Mammary epithelial cell (primary cell): ENCODE measurements at places on chromosomes 3 and 15. TPM values are rescaled to one million over a fixed set of nuclear protein-coding genes. Genes with fewer than 3 reads are reported as not detected.

Gene FBXO40
- polyA plus RNA-seq: not detected

GRCh38 chr3:196585044-196585757, 16.7 kb downstream of the FBXO45 start:
- DNase-seq: no peak

DNA sequence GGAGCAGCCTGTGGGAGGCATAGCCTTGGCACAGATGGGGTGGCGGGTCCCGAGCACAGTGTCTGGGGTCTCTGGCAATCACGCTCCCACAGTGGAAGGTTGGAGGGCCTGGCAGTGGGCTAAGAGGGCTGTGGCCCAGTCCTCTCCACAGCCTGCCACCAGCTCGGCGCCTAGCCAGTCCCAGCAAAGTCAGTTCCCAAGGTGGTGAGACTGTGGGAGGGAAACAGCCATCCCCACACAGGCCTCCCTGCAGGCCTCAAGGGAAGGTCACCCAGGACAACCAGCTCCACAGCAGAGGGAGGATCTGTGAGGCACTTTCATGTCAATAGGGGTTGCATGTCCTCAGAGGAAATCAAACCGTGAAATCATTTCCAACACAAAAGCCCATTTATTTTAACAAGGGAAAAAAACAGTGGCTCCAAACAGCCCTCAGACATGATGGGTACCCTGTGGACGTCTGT, 27.6 kb upstream of the LIMD1 start:
- no peak for DNase-seq

Gene EHHADH
- 5.9 TPM for polyA plus RNA-seq

Gene CHRNA7
- polyA plus RNA-seq: 0.06 TPM

GRCh38 chr3:160796089-160796812, 40.2 kb downstream of the PPM1L start:
- DNase-seq: no peak

DNA sequence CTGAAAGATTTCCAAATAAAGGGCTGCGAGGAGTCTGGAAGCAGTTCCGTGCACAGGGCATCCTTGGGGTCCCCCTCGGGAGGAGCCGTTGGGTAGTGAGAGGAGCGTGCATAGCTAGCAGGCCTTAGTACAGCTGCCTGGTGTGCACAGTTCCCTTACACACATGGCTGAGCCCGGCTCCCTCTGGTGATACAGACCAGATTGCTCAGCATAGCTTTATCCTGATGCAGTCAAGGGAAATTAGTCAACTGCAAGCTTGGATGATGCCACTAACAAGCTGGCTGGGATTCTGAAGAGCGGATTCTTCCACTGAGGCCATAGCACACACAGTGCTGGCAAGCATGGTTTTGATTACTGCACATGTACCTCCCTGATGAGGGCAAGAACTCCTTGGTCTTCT, 349.4 kb downstream of the LRTM1 start:
- DNase-seq: no peak

DNA sequence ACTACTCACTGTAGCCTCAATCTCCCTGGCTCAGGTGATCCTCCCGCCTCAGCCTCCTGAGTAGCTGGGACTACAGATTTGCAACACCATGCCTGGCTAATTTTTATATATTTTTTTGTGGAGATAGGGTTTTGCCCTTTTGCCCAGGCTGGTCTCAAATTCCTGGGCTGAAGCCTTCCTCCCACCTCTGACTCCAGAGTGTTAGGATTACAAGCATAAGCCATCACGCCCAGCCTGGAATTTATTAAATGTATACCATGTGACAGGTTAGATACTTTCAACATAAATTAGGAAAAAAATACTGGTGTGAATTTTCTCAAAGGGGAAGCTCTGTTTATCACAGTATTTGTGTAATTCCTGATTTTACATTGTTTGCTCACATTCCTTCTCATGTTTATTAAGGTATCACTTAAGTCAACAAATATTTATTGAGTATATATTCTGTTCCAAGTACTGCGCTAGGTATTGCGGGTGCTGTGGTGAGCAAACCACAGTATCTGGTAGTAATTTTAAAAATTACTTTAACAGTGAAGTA, 24.8 kb downstream of the PPP4R2 start:
- no peak for DNase-seq

Gene RASGRP1
- not detected for polyA plus RNA-seq

DNA sequence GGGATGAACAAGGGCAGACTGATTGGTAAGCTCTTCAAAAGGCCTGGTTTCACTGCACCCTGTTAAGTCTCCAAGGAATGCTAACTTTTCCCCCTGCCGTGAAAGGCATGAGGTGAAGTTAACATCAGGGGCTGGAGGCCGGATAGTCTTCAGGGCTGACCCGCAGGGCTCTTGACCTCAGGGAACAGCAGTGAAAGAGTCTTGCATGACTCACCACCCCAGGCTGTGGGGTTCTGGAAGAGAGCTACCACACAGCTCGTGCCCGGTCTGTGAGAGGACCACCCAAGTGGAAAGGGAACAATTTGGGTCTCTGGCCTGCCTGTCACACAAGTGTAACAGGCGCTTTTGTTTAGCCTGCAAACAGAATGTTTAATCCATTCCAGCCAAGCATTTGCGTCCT, 504.9 kb downstream of the EDEM1 start:
- no peak for DNase-seq

DNA sequence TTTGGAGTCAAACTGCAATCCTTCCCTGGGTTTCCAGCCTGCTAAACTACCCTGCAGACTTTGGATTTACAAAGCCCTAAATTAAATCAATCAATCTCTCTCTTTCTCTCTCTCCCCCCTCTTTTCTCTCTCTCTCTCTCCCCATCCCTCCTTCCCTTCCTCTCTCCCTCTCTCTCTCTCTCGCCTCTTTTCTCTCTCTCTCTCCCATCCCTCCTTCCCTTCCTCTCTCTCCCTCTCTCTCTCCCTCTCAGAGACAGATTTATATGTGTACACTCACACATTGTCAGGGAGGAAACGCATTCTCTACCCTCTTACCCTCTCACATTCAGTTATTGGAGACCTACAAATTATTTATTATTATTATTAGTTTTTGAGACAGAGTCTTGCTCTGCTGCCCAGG, 47.0 kb downstream of the GRK7 start:
- no peak for DNase-seq

- DNase-seq: no peak
These were observed 118.4 kb upstream of the TPRG1 start for GRCh38 chr3:189053322-189053721.

Gene AQR
- polyA plus RNA-seq: 19.6 TPM
